ENCODE measurements at places on chromosomes 3 and 15. TPM values are rescaled to one million over a fixed set of nuclear protein-coding genes. Genes with fewer than 3 reads are reported as not detected.

The GOLGA6D gene
- total RNA-seq, result not detected

The REC114 gene
- not detected for total RNA-seq

The NR2E3 gene
- not detected for total RNA-seq

The ZBBX gene
- total RNA-seq, result 0.46 TPM

The MAGEF1 gene
- total RNA-seq, result 22.6 TPM

The GRAMD1C gene
- total RNA-seq, result 12.5 TPM

The TLR9 gene
- 2.3 TPM for total RNA-seq

The STARD5 gene
- 11.5 TPM for total RNA-seq

The SAXO2 gene
- total RNA-seq, result not detected

The GORASP1 gene
- total RNA-seq, result 65.5 TPM

The TP63 gene
- total RNA-seq, result 0.68 TPM

The ERICH6 gene
- total RNA-seq, result not detected

The GOLGA8O gene
- 0.85 TPM for total RNA-seq

GRCh38 chr3:42935472-42935871 is 29.5 kb downstream of the ZNF662 start:
- no peak for DNase-seq

- DNase-seq, result no peak
Measured at GRCh38 chr3:114556657-114557213, 262.9 kb downstream of the TIGIT start.

DNA sequence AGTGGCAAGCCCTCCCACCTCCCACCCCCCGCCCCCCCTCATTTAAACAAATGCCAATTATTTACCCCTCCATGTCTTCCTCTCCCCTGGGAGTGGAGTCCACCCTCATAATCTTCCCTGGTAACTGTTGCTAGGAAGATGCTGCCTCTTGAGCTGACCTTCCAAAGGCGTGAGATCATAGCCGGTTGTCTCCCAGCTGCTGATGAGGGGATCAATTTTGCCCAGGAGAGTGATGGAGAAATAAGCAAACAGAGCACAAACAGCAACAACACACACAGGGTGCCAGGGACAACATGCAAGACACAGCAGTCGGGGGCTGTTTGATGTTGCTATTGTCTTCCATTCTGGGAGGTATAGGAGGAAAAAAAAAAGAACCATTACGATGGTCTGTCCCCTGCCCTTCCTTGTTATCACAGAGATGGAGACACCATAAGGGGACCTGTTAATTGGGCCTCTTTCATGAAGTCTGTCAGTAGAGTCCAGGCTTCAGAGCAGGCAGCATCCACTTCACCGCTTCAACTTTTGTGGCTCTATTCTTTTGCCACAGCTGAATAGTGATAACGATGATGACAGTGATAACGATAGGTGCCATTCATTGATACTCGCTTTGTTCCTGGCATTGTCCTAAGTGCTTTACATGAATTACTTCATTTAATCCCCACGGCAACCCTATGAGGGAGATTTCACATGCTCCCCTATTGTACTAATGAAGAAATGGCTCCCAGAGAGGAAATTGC is 76.9 kb upstream of the RGMA start:
- DNase-seq, result no peak

DNA sequence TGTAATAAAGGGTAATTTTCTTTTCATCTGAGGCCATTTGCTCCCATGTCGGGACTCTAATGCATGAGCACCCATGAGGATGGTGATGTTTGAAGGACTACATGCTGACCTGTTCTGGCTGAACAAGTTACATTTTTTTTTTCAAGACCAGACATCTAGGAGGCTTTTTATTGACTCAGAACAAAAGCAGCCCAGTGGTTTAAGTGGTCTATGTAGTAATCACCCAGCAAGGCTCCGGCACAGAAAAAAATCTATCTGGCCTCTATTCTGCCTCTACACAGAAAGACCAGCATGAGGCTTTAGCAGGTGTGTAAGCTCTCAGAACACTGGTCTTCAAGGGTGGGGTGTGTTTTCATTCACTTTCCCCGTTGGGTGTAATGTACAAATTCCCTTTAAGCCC is 95.1 kb upstream of the ZBED2 start:
- no peak for DNase-seq

GRCh38 chr3:152671446-152672319 is 163.2 kb upstream of the P2RY1 start:
- no peak for DNase-seq

DNA sequence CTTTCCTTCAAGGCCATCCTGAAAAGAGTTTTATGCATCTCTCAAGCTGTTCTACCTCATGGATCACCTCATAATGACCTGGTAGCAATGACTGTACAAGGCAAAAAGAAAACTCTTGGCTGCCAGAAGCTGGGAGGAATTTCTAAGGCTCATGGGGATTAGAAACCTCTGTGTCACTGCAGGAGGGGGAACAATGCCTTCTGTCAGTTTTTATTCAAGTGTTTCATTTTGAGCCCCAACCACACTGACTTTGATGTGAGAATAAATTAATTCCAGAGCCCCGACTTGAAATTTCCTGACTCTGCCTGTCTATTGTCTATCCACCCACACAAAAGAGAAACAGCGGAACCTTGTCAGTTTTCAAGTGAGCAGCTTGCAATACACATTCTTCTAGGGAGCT is 58.7 kb upstream of the MRPL3 start:
- no peak for DNase-seq

DNA sequence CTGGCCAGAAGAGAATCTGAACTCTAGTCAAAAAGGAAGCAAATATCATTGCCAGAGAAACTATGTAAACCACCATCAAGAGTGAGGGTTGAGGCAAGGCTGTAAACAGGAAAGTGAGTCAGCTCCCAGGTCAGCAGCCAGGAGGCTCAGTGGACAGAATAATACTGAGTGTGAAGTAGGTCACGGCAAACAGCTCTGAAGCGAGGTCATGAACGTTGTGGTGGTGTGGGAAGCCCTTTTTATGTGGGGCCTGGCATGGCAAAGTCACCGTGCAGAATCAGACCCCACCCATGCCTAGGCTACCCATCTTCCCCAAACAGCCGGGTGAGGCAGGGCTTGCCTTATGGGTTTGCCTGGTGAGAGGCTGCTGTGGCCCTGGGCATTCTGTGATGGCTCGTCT is 43.9 kb downstream of the THBS1 start:
- DNase-seq, result peak; percentile 78

GRCh38 chr15:41411031-41411430 is 5.9 kb upstream of the RTF1 start:
- no peak for DNase-seq

GRCh38 chr3:62926494-62926893 is 51.3 kb upstream of the CADPS start:
- DNase-seq, result no peak

DNA sequence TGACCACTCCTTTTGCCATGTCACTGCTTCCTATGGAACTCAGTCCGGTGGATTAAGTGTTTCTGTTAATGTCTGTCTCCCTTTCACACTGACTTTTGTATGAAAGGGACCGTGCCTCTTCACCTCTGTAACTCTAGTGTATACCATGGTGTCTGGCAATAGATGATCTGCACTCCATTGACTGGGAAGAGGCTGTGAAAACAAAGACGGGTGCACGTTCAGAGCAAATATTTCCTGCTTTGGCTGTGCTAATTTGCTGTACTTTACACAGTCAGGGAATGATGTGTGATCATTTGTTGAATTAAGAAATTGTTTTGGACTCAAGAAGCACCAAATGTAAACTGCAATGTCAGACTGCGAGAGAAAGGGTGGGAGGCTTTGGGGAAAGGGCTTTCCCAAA is 315.2 kb downstream of the RORA start:
- DNase-seq, result no peak

DNA sequence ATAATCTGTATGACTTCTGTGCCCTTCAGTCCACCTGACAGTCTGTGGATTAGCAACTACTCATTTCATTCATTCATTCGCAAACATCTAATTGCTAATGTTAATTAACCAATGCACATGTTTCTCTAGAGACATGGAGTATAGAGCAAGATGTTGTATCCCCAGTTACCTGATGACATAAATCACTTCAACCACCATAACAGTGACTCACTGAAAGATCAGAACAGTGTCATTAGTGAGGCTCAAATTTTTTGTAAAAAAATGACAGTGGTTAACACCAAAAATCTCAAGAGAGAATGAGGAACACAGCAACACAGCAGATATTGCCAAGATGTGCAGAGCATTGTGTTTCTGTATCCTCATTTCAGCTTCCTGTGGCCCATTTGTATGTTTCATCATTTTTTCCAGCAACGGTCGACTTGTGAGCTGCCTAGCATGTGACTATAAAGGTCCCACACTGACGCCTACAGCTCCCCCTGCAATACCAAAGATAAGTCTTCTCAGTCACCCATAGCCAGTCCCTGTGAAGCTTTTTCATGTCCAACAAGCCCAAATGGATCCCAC is 3.7 kb upstream of the PLD1 start:
- no peak for DNase-seq

DNA sequence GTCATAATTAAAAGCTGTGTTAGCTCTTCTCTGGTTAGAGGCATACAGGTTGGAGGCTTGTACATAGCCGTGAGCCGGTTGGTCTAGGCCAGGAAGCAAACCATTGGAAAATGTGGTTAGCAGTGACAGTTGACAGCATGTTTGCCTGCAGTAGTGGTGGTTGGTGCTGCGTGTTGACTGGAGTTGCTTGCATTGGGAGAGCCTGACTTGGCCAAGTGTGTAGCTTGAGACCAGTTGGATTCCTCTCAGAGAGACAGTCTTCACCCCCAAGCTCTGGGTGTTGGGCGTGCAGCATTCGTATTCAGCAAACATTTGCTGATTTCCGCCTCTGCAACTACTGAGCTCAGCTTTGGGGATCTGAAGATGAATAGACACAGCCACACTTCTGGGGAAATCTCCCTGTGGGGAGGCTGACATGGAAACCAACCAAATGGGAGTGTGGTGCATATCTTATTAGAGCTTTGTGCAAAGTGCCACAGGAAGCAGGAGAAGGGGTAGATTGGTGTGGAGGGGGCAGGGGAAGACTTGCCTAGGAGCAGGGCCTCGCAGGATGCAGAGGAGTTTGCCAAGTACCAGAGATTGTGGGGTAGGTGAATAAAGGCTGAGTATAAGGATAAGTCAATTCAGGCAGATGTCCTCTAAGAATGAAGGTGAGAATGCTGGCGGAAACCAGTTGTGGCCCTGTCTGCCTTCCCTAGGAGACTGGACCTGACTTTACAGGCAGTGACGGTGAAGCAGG is 83.5 kb downstream of the IGF1R start:
- DNase-seq, result no peak

DNA sequence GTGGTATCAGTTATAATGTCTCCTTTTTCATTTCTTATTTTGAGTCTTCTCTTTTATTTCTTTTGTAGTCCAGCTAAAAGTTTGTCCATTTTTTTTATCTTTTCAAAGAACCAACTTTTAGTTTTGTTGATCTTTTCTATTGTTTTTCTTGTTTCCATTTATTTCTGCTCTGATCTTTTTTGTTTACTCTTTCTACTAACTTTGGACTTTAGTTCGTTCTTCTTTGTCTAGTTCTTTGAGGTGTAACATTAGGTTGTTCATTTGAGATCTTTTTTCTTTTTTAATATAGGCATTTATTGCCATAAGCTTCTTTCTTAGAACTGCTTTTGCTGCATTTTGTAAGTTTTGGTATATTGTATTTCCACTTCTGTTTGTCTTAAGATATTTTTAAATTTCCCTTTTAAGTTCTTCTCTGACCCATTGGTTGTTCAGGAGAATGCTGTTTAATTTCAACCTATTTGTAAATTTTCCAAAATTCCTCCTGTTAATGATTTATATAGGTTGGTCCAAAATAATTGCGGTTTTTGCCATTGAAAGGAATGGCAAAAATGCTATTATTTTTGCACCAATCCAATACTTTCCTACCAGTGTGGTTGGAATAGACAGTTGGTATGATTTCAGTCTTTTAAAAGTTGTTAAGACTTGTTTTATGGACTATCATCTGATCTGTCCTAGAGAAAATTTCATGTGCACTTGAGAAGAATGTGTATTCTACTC is 51.2 kb downstream of the KAT2B start:
- no peak for DNase-seq

- DNase-seq, result no peak
Measured at GRCh38 chr15:94263341-94264273, 32.2 kb downstream of the MCTP2 start.

DNA sequence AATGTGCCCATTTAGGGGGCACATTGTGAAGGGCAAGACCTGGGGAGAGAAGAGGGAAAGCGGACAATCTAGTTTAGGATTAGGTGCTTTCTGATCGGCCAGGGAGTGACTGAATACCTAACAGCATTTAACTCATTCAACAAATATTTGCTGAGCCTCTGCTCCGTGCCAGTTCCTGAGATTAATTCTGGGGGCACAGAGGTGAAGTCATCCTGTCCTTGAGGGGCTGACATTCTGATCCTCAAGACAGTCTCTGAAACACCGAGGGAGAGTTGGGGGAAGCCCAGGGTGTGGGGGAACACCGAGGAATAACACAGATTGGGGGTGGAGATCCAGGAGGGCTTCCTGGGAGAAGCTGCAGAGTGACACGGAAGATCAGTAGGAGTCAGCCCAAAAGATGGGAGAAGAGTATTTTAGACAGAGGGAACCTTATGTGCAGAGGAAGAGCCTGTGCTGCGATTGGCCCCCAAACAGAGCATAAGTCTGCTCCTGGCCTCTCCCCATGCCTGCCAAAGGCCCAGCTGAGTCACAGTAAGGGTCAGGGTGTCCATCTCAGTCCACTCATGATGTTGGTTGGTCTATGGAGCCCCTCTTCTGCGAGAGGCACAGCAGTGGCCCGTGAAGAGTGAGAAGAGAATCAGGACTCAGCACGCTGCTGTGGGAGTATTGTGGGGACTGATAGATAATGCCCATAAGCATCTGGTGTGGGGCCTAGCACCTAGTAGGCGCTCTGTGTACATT is 60.2 kb downstream of the AMOTL2 start:
- DNase-seq, result peak; percentile 43

GRCh38 chr3:113754494-113755159 is 7.8 kb downstream of the ATP6V1A start:
- DNase-seq, result no peak

GRCh38 chr3:146326875-146327543 is 76.1 kb upstream of the PLSCR4 start:
- DNase-seq, result no peak

GRCh38 chr15:48875241-48875960 is 2.5 kb upstream of the EID1 start:
- DNase-seq, result no peak

DNA sequence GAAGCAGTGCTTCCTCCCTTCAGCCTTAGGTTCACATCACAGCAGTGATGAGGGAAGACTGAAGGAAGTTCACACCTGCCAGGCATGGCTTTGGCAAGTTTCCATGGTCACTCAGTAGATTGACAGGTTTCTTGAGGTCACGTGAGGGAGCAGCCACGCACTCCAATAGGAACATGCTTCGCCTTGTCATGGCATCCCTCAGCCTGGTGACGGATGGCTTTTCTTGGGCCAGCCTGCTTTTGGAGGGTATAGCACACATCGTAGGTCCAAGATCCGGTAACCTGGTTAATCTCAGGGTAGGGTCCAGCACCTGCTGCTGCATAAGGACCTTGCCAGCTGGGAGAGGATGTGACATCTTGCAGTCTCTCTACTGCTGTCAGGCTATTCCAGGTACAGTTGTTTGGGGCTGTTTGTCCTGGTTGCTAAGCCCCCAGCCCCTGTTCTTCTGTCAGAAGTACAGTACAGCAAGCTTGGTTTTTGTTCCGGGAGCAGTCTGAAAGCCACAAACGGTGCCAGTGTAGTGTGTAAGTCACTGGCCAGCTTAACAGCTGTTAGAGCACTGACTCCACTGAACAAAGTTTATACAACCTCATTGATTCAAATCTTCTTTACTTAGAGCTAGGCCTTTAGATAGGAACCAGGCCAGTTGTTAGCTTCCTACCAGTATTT is 42.3 kb downstream of the PSMD6 start:
- DNase-seq, result no peak

GRCh38 chr3:162437480-162437879 is 940.9 kb downstream of the OTOL1 start:
- DNase-seq, result no peak

- DNase-seq, result no peak
Measured at GRCh38 chr3:23712656-23713559, 92.8 kb upstream of the UBE2E1 start.

All from spleen (tissue), 13 donors.